ENCODE measurements at places on chromosomes 2 and 18. TPM values are rescaled to one million over a fixed set of nuclear protein-coding genes. Genes with fewer than 3 reads are reported as not detected.

CGREF1 gene
- total RNA-seq = 14.9 TPM

TMEM198 gene
- 0.96 TPM for total RNA-seq

GMCL1 gene
- total RNA-seq = 9.6 TPM

CROCC2 gene
- not detected for total RNA-seq

KLF11 gene
- 4.5 TPM for total RNA-seq

RAB17 gene
- 0.19 TPM for total RNA-seq

UGT1A10 gene
- total RNA-seq = not detected

GPR55 gene
- total RNA-seq = not detected

SCN7A gene
- under 0.01 TPM for total RNA-seq

ZNF396 gene
- total RNA-seq = 2.0 TPM

NETO1 gene
- not detected for total RNA-seq

RAB6D gene
- not detected for total RNA-seq

SP9 gene
- total RNA-seq = not detected

ITPRIPL1 gene
- 1.1 TPM for total RNA-seq

CCDC88A gene
- 52.9 TPM for total RNA-seq

GREB1L gene
- total RNA-seq = 0.56 TPM

TSN gene
- total RNA-seq = 54.7 TPM

KCNK3 gene
- 0.38 TPM for total RNA-seq

PMAIP1 gene
- 2.5 TPM for total RNA-seq

ERMN gene
- 0.28 TPM for total RNA-seq

LYPD1 gene
- total RNA-seq = 32.1 TPM

SCYGR4 gene
- not detected for total RNA-seq

GALNT13 gene
- total RNA-seq = 0.28 TPM

TLX2 gene
- under 0.01 TPM for total RNA-seq

MARCO gene
- not detected for total RNA-seq

GPBAR1 gene
- 0.19 TPM for total RNA-seq

VWA3B gene
- total RNA-seq = not detected

IL1RL1 gene
- total RNA-seq = 1.1 TPM

REG3G gene
- not detected for total RNA-seq

CRYGC gene
- not detected for total RNA-seq

ATP6V1B1 gene
- total RNA-seq = 0.38 TPM

CNGA3 gene
- total RNA-seq = not detected

INHA gene
- not detected for total RNA-seq

CFC1B gene
- not detected for total RNA-seq

FAM161A gene
- 2.5 TPM for total RNA-seq

IL1RN gene
- 0.28 TPM for total RNA-seq

C2orf80 gene
- total RNA-seq = not detected

NOSTRIN gene
- 1.4 TPM for total RNA-seq

UPP2 gene
- not detected for total RNA-seq

UCN gene
- 1.1 TPM for total RNA-seq

TMX3 gene
- 112 TPM for total RNA-seq

SLC30A3 gene
- under 0.01 TPM for total RNA-seq

DNAH7 gene
- total RNA-seq = 0.19 TPM

IL1A gene
- total RNA-seq = 8.2 TPM

ZAP70 gene
- total RNA-seq = not detected

ONECUT2 gene
- under 0.01 TPM for total RNA-seq

FSHR gene
- not detected for total RNA-seq

SKA1 gene
- total RNA-seq = 2.8 TPM

COL5A2 gene
- 929 TPM for total RNA-seq

ADAM23 gene
- 3.9 TPM for total RNA-seq

Data from regular cardiac myocyte (primary cell).